Putamen (tissue), 1 donor: ENCODE measurements at places on chromosomes 5 and 9.
A peak's percentile ranks its signal among the peaks of the same experiment; 100 is the strongest.

- no peak for DNase-seq
Observed at GRCh38 chr5:88886252-88886651, 3.3 kb upstream of the MEF2C start.

DNA sequence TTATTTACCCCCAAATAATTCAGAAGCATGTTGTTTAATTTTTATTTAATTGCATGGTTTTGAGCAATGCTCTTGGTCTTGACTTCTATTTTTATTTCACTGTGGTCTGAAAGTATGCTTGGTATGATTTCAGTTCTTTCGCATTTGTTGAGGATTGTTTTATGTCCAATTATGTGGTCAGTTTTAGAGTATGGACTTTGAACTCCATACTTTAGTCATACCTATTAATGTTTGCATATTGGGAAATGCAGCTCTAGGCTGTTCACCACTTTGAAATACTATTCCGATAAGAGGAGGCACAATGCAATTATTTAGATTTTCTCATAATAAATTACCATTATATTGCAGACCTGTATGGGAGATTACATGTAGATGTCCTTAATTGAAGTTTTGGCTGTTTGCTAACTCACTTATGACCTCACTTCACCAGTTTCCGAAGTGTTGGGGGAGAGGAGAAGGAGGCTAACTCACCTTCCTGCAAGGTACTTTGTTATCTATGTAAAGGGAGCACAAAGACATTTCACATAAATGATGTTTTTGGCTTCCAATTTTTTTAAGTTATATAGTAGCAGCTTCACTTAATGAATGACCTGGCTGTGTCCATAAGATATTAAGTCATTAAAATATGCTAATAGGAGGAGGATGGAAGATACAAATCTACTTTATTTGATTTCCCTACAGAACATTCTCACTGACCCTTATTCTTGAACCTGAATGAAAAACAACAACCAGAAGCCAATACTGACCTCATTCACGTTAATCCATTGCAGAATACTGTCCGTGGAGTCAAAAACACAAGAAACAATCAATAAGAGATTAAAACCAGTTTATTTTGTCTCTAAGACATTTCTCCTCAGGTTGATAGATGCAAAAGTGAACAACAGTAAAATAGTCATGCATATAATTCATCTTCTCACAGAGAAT is 970.3 kb upstream of the ARRDC3 start:
- no peak for DNase-seq

DNA sequence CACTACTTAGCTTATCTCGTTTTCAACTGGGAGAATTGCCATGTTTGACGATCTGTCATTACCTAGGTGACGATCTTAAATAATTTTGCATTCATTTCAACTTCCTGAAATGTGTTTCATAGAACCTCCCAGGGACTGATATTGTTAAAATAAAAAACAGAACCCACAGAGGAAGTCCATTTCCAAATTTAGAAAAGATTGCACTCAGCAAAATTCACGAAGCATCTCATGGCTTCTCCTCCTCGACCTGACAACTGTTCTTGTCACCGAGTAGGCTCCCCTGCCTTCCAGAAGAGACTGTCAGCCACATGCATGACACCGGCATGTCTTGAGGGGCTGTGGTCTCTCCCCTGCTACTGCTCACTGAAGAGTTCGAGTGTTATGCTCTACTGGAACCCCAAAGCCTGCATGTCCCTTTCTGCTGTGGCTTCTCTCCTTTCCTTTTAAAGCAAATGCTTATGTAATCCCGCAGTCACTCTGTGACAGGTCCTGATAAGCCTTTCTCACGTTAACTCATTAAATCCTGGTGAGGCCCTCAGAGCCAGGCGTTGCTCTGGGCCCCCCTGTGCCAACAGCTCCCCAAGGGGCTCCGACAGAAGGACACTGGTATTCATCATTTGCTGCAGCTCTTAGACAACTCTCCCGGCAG is 26.8 kb upstream of the ANKRD33B start:
- DNase-seq = peak; percentile 44

DNA sequence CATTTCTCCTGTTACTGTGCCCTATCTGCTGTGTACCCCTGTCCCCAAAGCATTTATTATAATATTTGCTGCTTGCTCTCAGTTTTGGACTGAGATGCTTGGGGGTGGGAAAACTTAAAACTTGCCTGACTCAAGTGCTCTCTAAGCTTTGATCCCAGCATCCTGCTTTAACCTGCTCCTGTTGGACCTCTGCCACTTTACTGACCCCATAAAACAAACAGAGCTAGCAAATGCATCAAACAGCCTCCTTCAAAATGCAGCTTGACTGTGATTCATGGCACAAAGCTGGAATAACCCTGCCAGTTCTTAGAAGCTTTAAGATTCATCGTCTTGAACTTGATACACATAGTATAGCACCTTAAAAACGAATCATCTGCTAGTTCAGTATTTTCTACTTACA is 212.5 kb downstream of the DEPDC1B start:
- no peak for DNase-seq

DNA sequence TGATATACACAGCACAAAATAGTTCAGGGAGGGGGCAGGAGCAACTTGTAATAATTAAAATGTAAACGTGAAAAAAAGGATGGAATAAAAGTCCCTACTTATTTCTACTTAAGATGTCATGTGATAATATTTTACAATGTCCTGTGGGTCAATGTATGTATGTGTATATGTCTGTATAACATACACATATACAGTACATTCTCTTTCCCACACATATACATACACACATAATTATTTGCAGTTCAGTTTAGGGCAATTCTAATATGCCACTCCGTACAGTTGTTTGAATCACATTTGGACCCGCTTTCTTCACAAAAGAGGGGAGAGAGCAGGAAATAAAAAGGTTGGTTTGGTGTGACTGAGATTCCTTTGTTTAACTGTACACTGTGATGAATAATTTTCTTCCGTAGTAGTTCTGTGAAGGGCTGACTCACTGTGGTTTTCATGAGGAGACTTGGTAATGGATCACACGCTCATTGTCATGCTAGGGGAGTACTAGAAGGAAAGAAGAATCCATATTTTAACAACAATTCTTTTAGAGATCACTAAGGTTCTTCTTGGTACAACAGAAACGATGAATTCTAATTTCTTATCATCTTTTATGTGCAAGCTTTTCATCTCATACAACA is 26.2 kb upstream of the ACOT12 start:
- peak; percentile 39 for DNase-seq

GRCh38 chr5:74643111-74643562 is 2.6 kb upstream of the ENC1 start:
- no peak for DNase-seq

- no peak for DNase-seq
Observed at GRCh38 chr5:20500546-20500945, 512.5 kb upstream of the CDH18 start.

DNA sequence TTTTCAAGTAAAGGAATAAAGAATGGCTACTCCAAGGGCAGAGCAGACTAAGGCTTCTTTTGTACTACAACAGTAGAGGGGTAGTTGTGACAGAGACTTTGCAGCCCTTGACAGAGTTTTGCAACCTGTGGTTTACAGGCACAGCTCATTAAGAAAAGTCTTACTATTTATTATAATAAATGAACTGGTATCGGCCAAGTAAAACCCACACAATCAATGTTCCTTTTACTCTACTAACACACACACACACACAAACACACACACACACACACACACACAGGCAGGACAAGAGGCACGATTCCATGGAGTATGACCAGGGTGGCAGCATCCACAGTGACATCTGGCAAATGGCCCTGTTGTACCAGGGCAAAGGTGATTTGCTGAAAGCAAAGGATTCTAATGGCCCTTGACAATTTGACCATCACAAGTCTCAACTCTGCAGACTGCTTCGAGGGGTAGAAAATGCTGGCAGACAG is 59.1 kb upstream of the GOLPH3 start:
- no peak for DNase-seq

GRCh38 chr9:82313697-82314096 is 325.1 kb downstream of the SPATA31D1 start:
- no peak for DNase-seq

- no peak for DNase-seq
Observed at GRCh38 chr5:13249854-13250253, 694.6 kb downstream of the DNAH5 start.

DNA sequence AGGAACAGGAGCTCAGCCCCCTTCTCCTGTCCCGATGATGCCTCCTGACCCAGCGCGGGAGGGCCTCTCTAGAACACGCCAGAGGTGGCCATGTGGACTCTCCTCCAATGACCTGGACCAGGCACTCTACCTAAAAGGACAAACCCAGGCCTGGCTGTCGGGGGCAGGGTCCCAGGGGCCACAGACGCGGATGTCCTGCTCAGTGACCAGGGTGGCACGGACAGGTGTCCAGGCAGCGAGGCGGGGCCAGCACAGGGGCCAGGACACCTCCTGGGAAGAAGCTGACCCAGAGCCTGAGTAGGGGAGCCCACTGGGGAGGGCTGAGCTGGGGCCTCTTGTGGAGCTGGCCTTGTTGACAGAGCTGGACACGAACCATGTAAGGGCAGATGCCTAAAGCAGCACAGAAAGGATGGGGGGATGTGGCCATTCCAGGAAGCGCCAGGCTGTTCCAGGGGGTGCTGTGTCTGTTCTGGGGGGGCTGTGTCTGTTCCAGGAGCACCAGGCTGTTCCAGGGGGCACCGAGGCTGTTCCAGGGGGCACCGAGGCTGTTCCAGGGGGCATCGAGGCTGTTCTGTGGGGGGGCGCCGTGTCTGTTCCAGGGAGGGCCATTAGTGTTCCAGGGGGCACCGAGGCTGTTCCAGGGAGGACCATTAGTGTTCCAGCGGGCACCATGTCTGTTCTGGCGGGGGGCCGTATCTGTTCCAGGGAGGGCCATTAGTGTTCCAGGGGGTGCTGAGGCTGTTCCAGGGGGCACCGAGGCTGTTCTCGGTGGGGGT is 30.5 kb downstream of the EXD3 start:
- no peak for DNase-seq

DNA sequence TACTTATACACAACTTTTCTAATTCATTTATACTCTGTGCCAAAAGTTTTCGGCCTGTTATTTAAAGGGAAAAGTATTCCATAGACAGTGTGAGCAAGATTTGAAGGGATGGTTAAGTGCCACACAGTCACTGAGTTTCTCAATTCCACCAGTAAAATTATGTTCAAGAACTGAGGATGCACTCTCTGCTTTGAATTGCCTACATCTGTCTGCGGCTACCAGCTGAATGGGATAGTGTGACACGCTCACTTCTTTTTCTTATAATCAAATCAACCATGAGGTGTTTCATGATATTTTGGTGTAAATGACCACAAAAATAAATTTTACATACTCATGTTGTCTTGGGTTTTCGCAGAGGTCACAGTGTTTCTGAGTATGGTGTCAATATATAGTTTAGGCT is 218.4 kb upstream of the TMEM161B start:
- DNase-seq = no peak

- DNase-seq = no peak
Observed at GRCh38 chr9:127214421-127215267, 49.9 kb upstream of the GARNL3 start.

- DNase-seq = no peak
Observed at GRCh38 chr5:149627070-149627469, 45.8 kb downstream of the ARHGEF37 start.

DNA sequence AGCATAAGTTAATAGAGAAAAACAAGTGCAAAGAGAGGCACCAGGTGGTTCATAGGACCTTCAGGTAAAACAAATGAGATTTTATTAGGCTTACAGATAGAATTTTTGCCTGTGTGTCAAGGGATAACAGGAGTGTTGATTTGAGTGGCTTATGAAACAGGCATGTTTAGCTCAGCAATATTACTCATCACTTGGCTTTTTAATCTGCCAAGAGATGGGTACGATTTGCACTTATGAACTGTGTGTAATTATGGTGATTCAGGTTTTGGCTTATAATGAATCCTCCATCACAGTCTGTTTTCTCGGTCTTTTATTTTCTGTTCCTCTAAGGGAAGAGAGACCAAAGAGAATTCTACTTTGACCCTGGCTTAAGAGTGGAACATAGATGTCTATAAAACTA is 199.3 kb downstream of the DMRTA1 start:
- DNase-seq = no peak

DNA sequence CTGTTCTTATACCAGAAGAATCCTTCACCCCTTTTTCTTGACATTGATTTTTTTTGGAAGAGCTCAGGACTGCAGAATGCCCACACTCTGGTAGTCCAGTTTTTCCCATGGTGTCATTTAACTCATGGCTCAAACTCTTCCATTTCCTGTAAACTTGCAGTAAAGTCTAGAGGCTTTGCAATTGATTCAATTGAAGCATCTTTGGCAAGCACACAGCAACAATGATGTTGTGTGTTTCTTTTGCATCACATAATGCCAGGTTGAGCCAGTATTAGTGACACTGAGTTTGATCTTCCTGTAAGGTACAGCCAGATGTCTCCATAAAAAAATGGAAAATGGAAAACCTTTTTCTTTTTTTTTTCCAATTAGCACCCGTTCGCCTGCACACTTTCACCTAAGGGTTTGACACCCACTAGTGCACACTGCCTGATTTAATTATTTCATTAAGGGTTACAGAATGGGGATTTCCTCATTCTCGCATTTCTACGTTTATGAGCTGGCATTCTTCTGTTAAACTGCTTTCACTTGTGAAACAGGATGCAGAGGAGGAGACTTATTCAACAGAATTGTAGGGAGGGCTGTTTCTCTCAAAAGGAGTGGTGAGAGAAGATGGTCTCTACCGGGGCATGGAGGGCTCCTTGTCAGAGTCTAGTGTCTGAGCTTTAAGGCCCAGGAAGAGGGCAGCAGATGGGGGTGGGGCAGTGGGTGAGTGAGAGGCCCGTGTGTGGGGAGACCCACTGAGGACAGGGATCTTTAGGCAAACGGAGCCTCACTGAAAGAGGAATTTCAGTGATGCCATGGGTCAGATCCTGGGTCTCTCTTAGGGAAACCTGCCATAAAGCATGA is 2.2 kb upstream of the S1PR3 start:
- no peak for DNase-seq

DNA sequence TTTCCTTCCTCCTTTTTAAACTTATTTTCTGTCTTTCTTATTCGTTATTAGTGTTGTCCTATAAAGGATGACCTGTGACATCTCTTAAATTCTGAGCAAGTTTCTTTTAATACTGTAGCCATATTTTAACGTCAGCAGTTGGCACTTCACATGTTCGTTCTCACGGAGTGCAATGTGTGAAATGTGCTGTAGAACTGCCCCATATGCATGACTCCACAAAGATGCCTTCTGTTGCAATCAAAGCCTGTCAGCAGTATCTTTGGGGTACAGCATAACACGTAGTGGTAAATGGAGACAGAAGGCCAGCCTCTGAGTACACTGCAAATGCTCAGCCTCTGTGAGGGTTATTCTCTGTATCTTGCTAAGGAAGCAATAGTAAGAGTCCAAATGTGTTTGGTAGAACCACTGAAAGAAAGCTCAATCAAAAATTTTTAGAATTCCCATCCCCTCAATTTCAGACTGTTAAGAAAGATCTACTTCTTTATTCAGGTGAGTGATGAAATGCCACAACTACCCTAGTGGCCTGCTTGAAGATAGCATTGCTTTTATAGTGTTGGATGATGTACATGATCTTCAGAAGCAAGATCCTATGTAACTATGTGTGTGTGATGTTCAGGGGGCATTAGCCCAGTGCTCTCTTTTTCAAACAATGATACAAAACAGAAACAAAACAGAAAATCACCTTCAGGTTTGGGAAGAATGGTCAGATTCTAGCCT is 277.7 kb downstream of the TMEM167A start:
- DNase-seq = no peak
